Upper lobe of left lung (tissue), 6 donors: ENCODE measurements at places on chromosomes 7 and 10. TPM values are rescaled to one million over a fixed set of nuclear protein-coding genes. Genes with fewer than 3 reads are reported as not detected.

The CTBP2 gene
- 59.3 TPM for total RNA-seq

The WNT8B gene
- not detected for total RNA-seq

The ANXA8 gene
- 4.2 TPM for total RNA-seq

The BAMBI gene
- total RNA-seq = 6.9 TPM

The SPACDR gene
- total RNA-seq = not detected

The UCN3 gene
- total RNA-seq = not detected

The NRG3 gene
- not detected for total RNA-seq

The SSC4D gene
- total RNA-seq = 2.1 TPM

The SLC26A3 gene
- total RNA-seq = not detected

The CALCR gene
- total RNA-seq = 0.10 TPM

The GNGT1 gene
- total RNA-seq = not detected

The MYL10 gene
- not detected for total RNA-seq

The GNAT3 gene
- total RNA-seq = not detected

The OR2A12 gene
- total RNA-seq = not detected

The TMEM26 gene
- not detected for total RNA-seq

The GSDME gene
- total RNA-seq = 41.9 TPM

The TMEM213 gene
- total RNA-seq = 1.7 TPM

The MPP7 gene
- 11.8 TPM for total RNA-seq

The TMEM236 gene
- 0.55 TPM for total RNA-seq

The SPDYE6 gene
- total RNA-seq = not detected

The FASTK gene
- total RNA-seq = 56.3 TPM

The MNX1 gene
- not detected for total RNA-seq
